ENCODE measurements at places on chromosomes 4 and X. TPM values are rescaled to one million over a fixed set of nuclear protein-coding genes. Genes with fewer than 3 reads are reported as not detected.

KDR gene
- not detected for total RNA-seq

CXCL10 gene
- 0.75 TPM for total RNA-seq

F8A2 gene
- total RNA-seq, result not detected

WNK3 gene
- 0.21 TPM for total RNA-seq

FGG gene
- not detected for total RNA-seq

DNA sequence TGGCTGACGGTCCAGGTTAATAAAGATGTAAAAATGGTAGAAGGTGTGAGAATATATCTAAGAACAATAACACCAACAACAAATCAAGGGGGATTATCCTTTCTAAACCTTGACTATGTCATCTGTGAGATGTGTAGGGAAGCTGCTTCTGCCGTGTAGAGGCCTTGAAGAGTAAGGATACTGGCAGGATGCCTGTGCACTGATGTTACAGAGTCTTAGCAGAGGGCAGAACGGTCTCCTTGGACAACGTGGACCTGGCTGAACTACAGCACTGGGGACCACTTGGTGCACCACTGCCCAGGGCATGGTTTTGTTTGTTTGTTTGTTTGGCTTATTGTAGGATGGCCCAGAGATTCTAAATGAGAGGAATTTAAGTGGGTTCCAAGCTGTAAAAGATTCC, 33.5 kb downstream of the GPAT3 start:
- H3K4me1 ChIP-seq, result no peaks in the 10 kb centered on the region
- no peaks in the 10 kb centered on the region for H3K36me3 ChIP-seq
- H3K4me3 ChIP-seq, result no peak overlapping the region
- no peak overlapping the region for H3K27ac ChIP-seq

DNA sequence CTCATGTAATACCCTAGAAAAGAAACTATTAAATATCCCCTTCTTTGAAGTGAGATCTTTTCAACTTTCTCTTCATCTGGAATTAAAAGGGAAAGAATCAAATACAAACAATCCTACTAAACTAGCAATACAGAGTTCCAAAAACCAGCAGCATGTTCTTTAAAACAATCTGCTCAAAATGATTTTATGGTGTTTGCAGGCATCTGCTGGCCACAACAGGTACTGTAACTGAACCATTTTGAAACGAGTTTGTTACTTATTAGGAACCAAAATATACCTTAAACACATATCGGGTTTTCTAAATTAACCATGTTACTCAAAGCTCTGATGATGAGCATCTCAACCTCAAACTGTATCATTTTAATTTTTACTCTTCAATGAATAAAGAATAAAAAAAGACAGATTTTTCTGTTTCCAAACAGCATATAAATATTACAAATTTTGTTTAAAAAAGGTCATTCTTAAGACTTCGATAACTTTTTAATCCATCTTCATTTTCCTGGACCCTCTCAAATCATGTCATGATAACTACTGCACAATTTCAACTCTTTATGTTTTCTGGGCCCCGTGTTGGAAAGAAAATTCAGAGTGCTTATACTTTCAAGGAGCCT, 56.5 kb downstream of the ARAP2 start:
- peak overlapping the region; percentile 11 for H3K27ac ChIP-seq
- no peak for DNase-seq
- no peaks in the 10 kb centered on the region for H3K27me3 ChIP-seq
- peaks cover 53% of the 10 kb centered on the region for H3K4me1 ChIP-seq
- H3K4me3 ChIP-seq, result no peak overlapping the region

GRCh38 chrX:151722241-151722846, 6.5 kb downstream of the FATE1 start:
- no peaks in the 10 kb centered on the region for H3K36me3 ChIP-seq
- no peak for DNase-seq
- no peak overlapping the region for H3K4me3 ChIP-seq
- no peak overlapping the region for H3K27ac ChIP-seq
- no peaks in the 10 kb centered on the region for H3K27me3 ChIP-seq
- no peaks in the 10 kb centered on the region for H3K4me1 ChIP-seq

GRCh38 chrX:49291615-49292337, 11.7 kb upstream of the GAGE10 start:
- peak overlapping the region; percentile 57 for H3K27ac ChIP-seq
- peaks cover 3% of the 10 kb centered on the region for H3K36me3 ChIP-seq
- H3K4me3 ChIP-seq, result no peak overlapping the region
- DNase-seq, result peak; percentile 80
- no peaks in the 10 kb centered on the region for H3K27me3 ChIP-seq
- peaks cover 35% of the 10 kb centered on the region for H3K4me1 ChIP-seq

- no peaks in the 10 kb centered on the region for H3K27me3 ChIP-seq
- H3K36me3 ChIP-seq, result peaks cover 52% of the 10 kb centered on the region
- no peak overlapping the region for H3K27ac ChIP-seq
- no peak for DNase-seq
- no peaks in the 10 kb centered on the region for H3K4me1 ChIP-seq
- no peak overlapping the region for H3K4me3 ChIP-seq
Measured at GRCh38 chr4:161496-162284, 37.4 kb downstream of the ZNF718 start.

DNA sequence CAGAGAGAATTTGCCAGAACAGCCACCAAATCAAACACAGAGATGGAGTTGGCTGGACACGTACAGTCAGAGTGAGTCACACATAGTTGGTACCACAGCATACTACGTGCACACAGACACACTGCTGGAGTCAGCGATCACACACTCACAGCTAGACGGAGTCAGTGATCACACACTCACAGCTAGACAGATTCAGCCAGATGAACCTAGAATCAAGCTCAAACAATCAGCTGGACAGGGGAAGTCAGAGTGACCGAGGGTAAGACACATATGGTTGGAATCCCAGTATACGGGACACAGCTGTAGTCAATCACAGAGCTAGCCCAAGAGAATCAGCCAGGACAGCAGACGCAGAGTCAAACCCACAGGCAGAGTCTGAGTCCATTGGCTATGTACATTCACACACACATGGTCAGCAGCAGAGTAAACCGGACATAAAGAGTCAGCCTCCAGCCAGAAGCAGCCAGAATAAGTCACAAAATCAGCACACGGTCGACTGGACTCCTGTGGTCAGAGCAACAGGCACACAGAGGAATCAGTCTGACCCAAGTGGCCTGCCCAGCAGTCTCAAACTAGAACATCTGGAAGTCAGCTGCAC, 4.6 kb downstream of the SLC38A5 start:
- no peaks in the 10 kb centered on the region for H3K27me3 ChIP-seq
- peaks cover 40% of the 10 kb centered on the region for H3K36me3 ChIP-seq
- no peak overlapping the region for H3K4me3 ChIP-seq
- H3K27ac ChIP-seq, result no peak overlapping the region

GRCh38 chr4:123363729-123364128, 32.9 kb upstream of the SPRY1 start:
- peaks cover 7% of the 10 kb centered on the region for H3K4me1 ChIP-seq
- H3K36me3 ChIP-seq, result no peaks in the 10 kb centered on the region
- no peak overlapping the region for H3K27ac ChIP-seq
- no peaks in the 10 kb centered on the region for H3K27me3 ChIP-seq
- no peak overlapping the region for H3K4me3 ChIP-seq

- no peak overlapping the region for H3K4me3 ChIP-seq
- H3K36me3 ChIP-seq, result no peaks in the 10 kb centered on the region
- H3K27me3 ChIP-seq, result no peaks in the 10 kb centered on the region
- H3K4me1 ChIP-seq, result no peaks in the 10 kb centered on the region
- DNase-seq, result no peak
Measured at GRCh38 chr4:15479089-15479912, 9.6 kb downstream of the CC2D2A start.

- no peak overlapping the region for H3K27ac ChIP-seq
- H3K27me3 ChIP-seq, result no peaks in the 10 kb centered on the region
- no peak for DNase-seq
- H3K4me3 ChIP-seq, result no peak overlapping the region
Measured at GRCh38 chr4:98181809-98182208, 38.5 kb upstream of the STPG2 start.

- no peak overlapping the region for H3K4me3 ChIP-seq
- H3K27me3 ChIP-seq, result peaks cover 3% of the 10 kb centered on the region
- no peaks in the 10 kb centered on the region for H3K36me3 ChIP-seq
- no peak overlapping the region for H3K27ac ChIP-seq
Measured at GRCh38 chrX:9797384-9798360, 11.4 kb downstream of the SHROOM2 start.

DNA sequence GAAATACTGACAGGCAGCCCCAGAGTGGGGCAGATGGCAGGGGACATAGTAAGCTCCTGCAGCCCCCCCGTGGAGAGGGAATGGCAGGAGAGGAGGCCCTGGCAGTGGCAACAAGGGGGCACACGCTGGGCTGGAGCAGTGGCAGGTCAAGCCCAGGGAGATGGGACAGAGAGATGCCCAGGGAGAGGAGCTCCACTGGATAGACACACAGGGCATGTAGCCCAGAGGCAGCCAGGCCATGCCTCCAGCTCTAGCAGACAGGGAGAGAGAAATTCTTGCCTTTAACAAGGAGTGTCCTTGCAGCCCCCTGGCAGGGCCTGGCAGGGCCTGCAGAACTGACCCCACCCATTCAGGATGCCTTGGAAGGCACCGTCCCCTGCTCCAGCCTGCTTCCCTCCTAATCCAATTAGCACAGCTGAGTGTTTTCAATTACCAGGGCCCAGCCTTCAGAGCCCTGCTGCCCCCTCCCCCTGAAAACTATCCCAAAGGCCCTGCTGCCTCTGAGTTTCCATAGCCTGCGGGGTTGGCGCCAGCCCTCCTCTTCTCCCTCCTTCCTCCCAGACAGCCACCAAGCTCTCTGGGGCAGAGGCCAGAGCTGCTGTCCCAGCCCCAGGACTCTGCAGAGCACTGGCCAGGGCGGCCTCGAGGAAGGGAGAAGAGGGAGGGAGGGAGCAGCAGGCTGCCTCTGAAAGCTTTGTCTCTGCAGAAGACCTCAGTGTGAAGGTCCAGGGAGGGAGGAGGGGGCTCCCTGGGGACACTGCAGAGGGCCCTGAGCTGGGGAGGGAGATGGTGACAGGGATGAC, 12.5 kb downstream of the L1CAM start:
- peaks cover 9% of the 10 kb centered on the region for H3K27me3 ChIP-seq
- H3K36me3 ChIP-seq, result no peaks in the 10 kb centered on the region
- H3K4me1 ChIP-seq, result peaks cover 9% of the 10 kb centered on the region
- no peak for DNase-seq
- no peak overlapping the region for H3K4me3 ChIP-seq
- H3K27ac ChIP-seq, result no peak overlapping the region

DNA sequence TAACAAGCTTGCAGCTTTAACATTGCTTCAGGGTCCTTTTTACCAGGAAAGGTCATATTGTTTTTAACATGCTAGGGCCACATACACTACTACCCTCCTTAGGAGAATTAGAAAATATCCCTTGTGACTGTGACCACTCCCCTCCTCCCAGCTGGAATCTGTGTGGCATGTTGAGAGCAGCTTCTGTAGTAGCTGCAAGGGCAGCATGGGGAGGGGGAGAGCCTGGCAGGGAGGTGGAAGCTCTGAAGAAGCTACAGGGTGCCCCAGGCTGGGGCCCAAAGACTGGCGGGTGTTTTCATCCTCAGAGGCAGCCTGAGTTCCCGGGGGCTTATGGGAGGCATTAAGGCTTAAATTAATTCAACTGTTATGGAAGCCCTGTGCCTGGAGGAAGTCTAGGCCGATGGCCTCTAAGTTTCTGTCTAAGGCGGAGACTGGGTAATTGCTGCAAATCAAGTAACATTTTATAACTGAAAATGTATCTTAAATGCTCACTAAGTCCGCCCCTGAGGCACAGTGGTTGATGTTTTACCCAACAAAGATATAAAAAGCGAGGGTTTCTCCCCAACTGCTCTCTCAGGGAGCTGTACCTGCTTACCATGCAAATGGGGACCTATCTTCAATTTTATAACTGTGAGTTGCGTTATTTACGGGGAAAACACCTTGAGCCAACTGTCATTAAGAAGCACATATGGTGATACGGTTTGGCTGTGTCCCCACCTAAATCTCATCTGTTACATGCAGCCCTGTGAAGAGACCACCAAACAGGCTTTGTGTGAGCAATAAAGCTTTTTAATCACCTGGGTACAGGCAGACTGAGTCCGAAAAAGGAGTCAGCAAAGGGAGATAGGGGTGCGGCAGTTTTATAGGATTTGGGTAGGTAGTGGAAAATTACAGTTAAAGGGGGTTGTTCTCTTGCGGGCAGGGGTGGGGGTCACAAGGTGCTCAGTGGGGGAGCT, 37.4 kb upstream of the STS start:
- peaks cover 13% of the 10 kb centered on the region for H3K4me1 ChIP-seq
- H3K36me3 ChIP-seq, result peaks cover 16% of the 10 kb centered on the region
- H3K27ac ChIP-seq, result peak overlapping the region; percentile 74
- H3K27me3 ChIP-seq, result no peaks in the 10 kb centered on the region
- DNase-seq, result no peak

GRCh38 chr4:61425315-61425714, 225.2 kb downstream of the ADGRL3 start:
- no peaks in the 10 kb centered on the region for H3K36me3 ChIP-seq
- no peak overlapping the region for H3K4me3 ChIP-seq
- H3K4me1 ChIP-seq, result no peaks in the 10 kb centered on the region
- H3K27me3 ChIP-seq, result no peaks in the 10 kb centered on the region
- DNase-seq, result no peak
- H3K27ac ChIP-seq, result no peak overlapping the region

- H3K27me3 ChIP-seq, result no peaks in the 10 kb centered on the region
- no peaks in the 10 kb centered on the region for H3K36me3 ChIP-seq
- no peak overlapping the region for H3K4me3 ChIP-seq
- H3K27ac ChIP-seq, result no peak overlapping the region
- no peak for DNase-seq
- H3K4me1 ChIP-seq, result no peaks in the 10 kb centered on the region
Measured at GRCh38 chr4:33316033-33316432, 2595.9 kb downstream of the PCDH7 start.

DNA sequence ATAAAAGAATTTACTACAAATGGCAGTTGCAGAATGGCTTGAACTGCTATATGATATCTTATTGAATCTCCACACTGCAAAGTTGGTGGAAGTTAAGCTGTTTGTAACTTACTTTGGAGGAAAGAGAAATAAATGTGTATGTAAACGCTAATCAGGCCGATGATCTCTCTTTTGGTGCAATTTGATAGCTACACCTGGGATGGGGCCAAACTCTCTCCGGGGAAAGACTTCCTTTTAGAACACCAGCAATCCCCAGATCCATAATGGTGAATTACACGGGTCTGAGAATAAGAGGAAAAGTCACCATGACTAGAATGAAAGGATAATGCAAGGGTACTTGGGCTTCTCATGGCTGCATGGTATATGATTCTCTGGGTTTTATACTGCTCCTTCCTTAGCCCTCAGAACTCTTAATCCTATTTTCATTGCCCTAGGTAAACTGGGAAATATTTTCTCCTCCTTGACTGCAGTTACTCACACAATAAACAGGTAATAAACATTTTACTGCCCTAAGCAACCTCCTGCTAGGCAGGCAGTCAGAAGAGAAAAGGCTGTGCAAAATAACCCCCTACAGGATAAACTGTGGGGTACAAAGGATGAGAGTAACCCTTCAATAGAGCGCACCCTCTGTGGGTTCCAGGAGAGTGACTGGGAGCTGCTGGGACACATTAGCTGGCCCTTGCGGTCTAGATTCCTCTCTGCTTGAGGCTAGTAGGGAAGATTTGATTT, 109.3 kb downstream of the MGST2 start:
- H3K27ac ChIP-seq, result no peak overlapping the region
- no peaks in the 10 kb centered on the region for H3K36me3 ChIP-seq
- no peaks in the 10 kb centered on the region for H3K4me1 ChIP-seq
- H3K27me3 ChIP-seq, result peaks cover 9% of the 10 kb centered on the region
